Heart left ventricle (tissue), 16 donors: ENCODE measurements at places on chromosomes 11 and 22. TPM values are rescaled to one million over a fixed set of nuclear protein-coding genes. Genes with fewer than 3 reads are reported as not detected.

GRCh38 chr11:128777369-128778011, 83.6 kb downstream of the FLI1 start:
- DNase-seq = no peak

CASP5 gene
- total RNA-seq = not detected

LDHAL6A gene
- not detected for total RNA-seq

KRTAP5-7 gene
- total RNA-seq = not detected

DNA sequence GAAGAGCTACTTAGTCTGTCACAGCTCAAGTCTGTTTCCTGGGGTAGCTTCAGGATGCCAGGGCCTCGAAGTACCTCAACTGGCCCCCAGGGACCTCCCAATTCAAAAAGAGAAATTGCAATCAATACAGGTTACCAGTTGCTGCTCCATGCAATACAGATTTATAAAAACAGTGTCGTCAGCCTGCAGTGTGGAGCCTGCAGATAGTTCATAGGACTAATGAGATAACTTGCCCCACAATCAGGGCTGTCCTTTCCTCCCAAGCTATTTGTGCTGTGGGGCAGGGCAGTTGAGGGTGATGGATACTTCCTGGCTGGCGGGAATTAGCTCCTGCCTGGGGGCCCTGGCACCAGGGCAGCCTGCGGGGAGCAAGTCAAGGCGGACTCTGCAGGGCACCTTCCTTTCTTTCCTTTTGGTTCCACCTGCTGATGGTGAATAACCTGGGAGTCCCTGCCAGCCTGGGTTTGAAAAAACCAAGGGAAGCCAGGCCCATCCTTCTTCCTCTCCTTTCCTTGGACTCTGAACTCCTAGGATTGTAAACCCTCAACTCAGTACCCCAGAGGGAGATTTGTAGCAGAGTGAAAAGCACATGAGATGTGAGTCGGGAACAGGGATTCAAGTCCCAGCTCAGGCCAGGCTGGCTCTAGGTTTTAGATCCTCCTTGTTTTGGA, 216.6 kb downstream of the CEP164 start:
- DNase-seq = no peak

FGF19 gene
- total RNA-seq = not detected

DNA sequence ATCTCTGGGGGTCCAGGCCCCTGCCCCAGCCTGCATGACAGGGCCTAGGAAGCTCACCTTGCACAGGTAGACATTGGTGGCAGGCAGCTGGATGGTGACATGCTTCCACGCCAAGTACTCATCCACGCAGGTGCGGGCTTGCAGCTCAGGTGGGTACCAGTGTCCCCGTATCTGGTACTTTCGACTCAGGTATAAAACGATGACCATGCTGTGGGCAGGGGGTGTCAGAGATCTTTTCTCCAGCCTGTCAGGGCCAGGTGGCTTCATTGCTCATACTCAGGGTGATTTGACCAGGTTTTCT, 1.6 kb upstream of the GSTT4 start:
- no peak for DNase-seq

MPPED2 gene
- 4.6 TPM for total RNA-seq

- no peak for DNase-seq
These were observed 84.4 kb downstream of the PRR5L start for GRCh38 chr11:36380296-36381014.

CEP126 gene
- 0.93 TPM for total RNA-seq

GRCh38 chr22:22487869-22488597, 20.5 kb downstream of the ZNF280B start:
- no peak for DNase-seq

GRCh38 chr11:15591112-15591537, 476.4 kb downstream of the INSC start:
- DNase-seq = no peak

CDON gene
- 7.3 TPM for total RNA-seq

GRCh38 chr11:131924001-131924400, 553.6 kb downstream of the NTM start:
- DNase-seq = no peak

SEZ6L gene
- total RNA-seq = 0.14 TPM

GRM5 gene
- total RNA-seq = not detected

DNA sequence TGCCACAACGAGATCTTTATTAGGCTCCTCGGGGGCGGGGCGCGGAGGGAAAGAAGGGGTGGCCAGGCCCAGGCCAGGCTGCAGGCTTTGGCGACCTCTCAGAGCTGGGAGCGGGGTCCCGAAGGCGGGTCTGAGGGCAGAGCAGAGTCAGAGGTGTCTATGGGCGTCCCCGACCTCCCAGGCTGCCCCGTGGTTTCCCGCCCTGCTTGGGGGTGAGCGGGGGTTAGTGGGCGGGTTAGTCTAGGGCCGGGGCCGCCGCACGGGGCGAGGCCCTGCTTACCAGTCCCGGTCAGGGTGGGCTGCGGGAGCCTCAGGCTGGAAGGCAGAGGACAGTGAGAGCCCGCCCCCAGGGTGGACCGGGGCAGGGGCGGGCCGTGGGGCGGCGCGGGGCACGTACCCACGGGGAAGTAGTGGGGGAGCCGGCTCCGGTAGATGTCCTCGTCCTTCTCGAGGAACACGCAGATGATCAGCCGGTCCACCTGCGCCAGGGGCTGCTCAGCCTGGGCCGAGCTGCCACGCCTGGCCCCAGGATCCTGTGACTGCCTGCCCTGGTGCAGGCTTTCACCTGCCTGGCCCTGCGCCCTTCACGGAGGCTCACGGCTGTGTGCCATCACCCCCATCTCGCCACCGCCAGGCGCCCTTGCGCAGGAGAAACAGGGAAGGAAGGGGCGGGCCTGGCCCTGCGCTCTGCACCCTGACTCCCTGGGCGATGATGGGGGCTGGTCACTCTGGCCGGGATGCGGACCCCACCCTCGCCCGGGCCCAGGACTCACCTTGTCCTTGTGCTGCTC, 12.5 kb downstream of the OTUB1 start:
- DNase-seq = no peak

NPTXR gene
- total RNA-seq = 15.4 TPM

GRCh38 chr11:67261640-67261945, 4.7 kb upstream of the GRK2 start:
- peak; percentile 64 for DNase-seq

GRCh38 chr22:24208012-24208749, 26.9 kb downstream of the SUSD2 start:
- peak; percentile 56 for DNase-seq

GRCh38 chr22:40026641-40027040, 31.9 kb downstream of the FAM83F start:
- no peak for DNase-seq

GRCh38 chr22:50454556-50455075, 20.2 kb downstream of the SBF1 start:
- no peak for DNase-seq

GRCh38 chr22:36332623-36333332, 55.0 kb downstream of the MYH9 start:
- DNase-seq = peak; percentile 57
